ENCODE measurements at places on chromosomes 12 and 14.
A peak's percentile ranks its signal among the peaks of the same experiment; 100 is the strongest.

DNA sequence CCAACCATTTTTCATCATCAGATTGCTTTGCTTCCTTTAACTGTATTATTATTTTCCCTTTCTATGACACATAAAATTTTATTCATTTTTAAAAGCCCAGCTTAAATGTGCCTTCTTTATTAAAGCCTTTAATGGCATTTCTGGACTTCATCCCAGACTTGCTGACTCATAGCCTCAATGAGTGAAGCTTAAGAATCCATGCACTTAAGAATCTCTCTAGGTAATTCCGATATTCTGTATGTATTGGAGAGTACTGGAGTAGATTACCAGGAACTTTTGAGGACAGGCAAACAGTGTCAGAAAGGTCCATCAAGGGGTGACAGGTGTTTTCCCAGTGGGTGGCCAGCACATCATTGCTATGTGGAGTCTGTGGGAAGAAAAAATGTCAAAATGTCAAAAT, 107.9 kb downstream of the PTPRQ start:
- peak; percentile 47 for DNase-seq

DNA sequence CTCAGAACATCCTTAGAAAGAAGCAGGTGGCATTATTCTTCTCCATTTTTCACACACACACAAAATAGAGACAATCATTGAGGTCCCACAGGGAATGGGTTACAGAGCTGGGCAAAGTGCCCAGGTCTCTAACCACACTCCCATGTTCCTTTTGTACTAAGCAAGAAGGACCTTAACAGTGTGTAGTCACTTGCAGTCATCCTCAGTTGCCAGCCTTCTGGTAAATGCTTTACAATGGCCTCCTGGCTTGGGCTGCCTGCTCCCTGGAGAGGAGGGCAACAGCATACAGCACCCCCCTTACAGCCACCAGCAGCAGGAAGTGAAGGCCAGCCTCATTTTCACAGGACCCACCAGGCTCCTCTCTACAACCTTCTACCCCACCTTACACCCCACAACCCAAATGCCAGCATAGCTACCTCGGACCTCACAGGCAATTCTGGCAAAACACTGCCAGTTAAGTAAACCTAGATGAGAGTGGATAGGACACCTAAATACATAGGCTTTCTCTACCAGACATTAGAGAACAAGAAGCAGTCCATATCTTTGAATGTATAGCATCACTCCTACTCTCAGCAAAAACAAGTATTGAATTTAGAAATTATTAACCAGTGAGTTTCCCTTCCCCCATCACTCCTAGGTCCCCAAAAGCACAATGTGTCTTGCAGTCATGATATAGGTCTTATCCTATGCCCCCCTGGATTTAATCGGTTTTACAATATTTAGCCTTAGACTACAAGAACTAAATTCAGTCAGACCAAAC, 88.1 kb downstream of the PPP2R5E start:
- DNase-seq = no peak

DNA sequence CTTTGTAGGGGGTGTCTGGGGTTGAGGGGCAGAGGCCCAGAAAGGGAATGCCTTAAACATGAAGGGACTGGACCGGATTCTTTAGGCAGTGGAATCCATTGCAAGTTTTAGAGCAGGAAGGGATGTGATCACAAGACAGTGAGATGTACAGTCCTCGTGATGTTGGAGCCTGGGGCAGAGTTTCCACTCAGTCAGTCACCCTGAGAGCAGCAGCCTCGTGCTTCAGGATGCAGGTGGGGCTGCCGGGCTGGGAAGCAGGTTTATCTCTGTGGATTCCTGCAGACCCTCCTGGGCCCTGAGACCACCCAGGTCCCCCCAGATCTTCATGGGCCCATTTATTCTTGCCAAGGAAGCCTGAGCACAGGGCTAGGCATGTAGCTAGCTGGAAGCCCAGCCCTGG, 38.5 kb downstream of the RIN3 start:
- DNase-seq = no peak

- DNase-seq = no peak
Measured at GRCh38 chr12:43148691-43149090, 403.3 kb downstream of the ADAMTS20 start.

DNA sequence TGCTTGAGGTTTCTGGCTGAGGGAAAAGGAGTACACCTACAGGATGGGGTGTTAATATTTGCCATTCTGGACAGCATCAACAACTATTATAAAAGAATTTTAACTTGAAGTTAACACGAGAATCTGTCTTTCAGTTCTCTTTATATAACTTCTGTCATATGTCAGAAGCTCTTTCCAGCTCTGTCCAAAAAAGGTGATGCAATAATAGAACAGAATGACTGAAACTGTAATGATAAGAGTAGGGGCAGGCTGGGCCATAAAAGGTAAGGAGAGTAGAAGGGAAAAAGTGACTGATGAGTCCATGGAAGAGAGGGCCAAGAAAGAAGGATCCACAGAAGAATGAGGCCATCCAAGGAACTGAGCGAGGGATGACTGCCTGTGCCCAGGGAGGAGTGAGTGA, 966.7 kb upstream of the FBXO33 start:
- no peak for DNase-seq

All from eye (tissue), 1 donor.